Stimulated activated naive CD8-positive, alpha-beta T cell treated with anti-CD3 and anti-CD28 coated beads, Interleukin-15, Interleukin-2, amounts not matched to agents 100 U/mL and 50 U/mL, for 24 hours (primary cell): ENCODE measurements at places on chromosomes 11 and 22.

DNA sequence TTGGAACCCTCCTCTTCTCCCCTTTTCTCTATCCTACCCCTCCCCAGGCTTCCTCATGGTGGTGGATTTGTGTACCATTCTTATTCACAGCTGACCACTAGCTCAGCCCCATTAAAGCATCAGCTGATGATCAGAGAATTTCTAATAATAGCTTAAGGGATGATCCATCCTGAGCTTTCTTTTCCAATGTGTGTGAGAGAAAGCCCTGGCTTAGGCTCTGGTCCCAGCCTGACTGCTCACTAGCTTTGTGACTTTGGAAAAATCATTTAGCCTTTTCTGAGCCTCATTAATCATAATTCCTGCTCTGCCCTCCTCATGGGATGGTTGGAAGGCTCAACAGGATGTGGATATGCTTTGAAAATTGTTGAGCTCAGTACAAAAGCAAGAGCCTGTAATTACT, 26.3 kb upstream of the CCDC90B start:
- no peak for DNase-seq

GRCh38 chr11:14894657-14895598, 2.9 kb upstream of the CYP2R1 start:
- no peak for DNase-seq

GRCh38 chr11:102238391-102238821, 78.9 kb upstream of the BIRC3 start:
- DNase-seq: no peak

DNA sequence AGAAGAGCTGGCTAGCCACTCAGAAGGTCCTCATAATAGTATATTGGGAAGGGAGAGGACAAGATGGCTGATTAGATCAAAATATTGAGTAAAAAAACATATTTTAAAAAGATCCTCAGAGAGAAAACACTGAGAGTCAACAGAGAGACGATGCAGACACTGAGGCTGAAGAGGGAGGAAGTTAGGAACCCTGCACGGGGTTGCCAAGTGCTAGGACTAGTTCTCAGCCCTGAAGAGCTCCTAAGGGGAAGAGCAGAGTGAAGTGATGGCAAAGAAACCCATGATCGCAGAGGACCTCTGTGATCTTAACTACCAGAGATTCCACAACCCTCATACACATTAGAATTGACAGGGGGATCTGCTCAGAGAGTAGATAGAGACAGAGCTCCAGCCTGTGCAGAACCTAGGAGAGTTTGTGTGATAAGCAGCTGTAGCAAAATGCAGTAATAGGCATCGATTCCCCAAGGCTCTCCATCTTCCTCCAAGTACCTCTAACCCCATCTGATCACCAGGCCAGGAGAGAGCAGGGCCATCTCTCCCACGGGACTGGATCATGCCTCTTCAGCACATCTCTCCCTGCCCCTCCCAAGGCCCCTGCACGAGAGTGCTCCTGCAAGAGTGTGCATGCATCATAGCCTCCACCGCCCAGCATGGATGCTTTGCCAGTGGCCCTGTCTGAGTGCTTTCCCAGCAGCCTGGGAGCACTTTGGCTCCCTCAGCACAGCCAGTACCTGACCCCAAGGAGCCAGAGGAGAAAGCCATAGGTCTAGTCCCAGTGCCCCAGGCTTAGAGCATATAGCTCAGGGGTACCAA, 41.2 kb upstream of the ARL14EP start:
- DNase-seq: no peak

DNA sequence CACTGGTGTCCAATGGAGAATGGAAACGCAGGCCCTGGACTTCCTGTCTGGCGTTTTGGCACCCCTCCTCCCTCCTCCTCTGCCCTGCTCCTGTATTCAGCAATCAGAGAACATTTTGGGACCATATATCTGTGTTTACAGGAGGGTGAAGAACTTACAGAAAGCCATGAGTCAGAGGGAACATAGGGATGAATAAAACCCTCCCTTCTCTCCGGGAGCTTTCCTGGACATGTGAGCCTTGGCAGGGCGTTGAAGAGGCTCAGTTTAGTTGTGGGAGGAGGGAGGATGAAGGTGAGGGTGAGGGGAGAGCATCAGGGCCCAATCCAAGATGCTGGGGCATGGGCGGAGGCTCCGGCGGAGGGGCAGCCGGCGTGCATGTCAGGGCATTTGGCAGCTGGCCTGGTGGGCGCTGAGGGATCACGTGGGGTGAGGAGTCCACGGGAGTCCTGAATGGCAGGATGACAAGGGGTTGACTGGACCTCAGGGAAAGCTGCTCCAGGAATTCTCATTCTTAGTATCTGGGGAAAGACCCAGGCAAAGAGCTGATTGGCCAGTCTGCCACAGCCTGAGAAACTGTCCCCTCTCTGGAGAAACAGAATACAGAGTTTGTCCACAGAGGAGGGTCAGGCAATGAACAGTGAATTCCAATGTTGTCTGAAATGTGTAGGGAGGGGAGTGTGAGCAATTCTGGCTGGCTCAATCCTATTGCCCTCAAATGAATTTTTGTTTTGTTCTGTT, 28.9 kb downstream of the MICAL2 start:
- no peak for DNase-seq

DNA sequence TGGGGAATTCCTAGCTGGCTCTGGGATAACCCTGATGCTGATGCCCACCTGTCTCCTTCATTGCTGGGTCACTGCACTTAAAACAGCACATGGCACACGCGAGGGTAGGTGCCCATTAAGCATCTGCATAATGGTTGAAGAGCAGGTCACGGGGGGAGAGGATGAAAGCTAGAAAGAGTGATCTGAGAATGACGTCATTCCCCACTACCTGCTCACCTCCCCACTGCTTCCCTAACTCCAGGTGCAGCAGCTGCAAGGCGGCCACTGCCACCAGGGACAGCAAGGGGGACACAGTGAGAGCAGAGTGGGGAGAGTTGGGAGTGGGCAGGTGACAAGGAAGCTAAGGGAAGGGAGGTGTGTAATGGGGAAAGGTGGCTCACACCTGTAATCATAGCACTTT, 27.0 kb downstream of the ADA2 start:
- DNase-seq: no peak
